Osteoblast (primary cell): ENCODE measurements at places on chromosomes 3 and 15. TPM values are rescaled to one million over a fixed set of nuclear protein-coding genes. Genes with fewer than 3 reads are reported as not detected.

NFKBIZ gene
- 51.9 and 55.0 TPM in 2 replicates for total RNA-seq

CHL1 gene
- 3.6 and 10.3 TPM in 2 replicates for total RNA-seq

PLA2G4D gene
- total RNA-seq = not detected in 2 replicates

- peak overlapping the region; percentile 86 for H3K27ac ChIP-seq
- H3K36me3 ChIP-seq = no peaks in the 10 kb centered on the region
- H3K27me3 ChIP-seq = no peaks in the 10 kb centered on the region
These were observed 1.6 kb upstream of the BNC1 start for GRCh38 chr15:83285979-83286553.

GRCh38 chr15:78207110-78207458 is 27.3 kb downstream of the ACSBG1 start:
- peaks cover 15% of the 10 kb centered on the region for H3K4me1 ChIP-seq
- DNase-seq = no peak
- H3K36me3 ChIP-seq = no peaks in the 10 kb centered on the region
- no peak overlapping the region for H3K27ac ChIP-seq
- H3K4me3 ChIP-seq = no peak overlapping the region
